ENCODE measurements at places on chromosomes 2 and 18. TPM values are rescaled to one million over a fixed set of nuclear protein-coding genes. Genes with fewer than 3 reads are reported as not detected.

DNA sequence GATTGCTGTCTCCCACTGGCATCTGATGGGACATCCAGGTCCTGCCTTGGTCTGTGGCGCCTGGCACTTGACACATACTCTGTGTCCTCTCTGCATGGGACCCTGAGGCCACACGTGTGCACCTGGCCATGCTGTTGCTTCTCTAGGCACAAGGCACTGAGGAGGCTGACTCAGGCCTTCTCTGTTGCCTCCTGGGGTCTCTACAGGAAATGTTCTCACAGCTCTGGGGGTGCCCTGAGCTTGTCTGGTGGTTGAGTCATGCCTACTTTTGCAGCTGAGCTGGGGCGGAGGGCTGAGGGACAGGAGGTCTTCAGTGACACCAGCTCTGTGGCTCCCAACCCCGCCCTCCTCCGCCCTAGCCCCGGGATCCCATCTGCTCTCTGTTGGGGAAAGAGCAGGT is 207.0 kb upstream of the HS6ST1 start:
- no peaks in the 10 kb centered on the region for H3K27me3 ChIP-seq
- no peaks in the 10 kb centered on the region for H3K36me3 ChIP-seq
- no peak overlapping the region for H3K4me3 ChIP-seq
- H3K4me1 ChIP-seq, result peaks cover 18% of the 10 kb centered on the region
- DNase-seq, result no peak
- no peak overlapping the region for H3K27ac ChIP-seq

GRCh38 chr2:40394031-40394430 is 57.9 kb downstream of the SLC8A1 start:
- H3K36me3 ChIP-seq, result no peaks in the 10 kb centered on the region
- H3K4me1 ChIP-seq, result no peaks in the 10 kb centered on the region
- H3K27me3 ChIP-seq, result no peaks in the 10 kb centered on the region
- no peak overlapping the region for H3K27ac ChIP-seq

DNA sequence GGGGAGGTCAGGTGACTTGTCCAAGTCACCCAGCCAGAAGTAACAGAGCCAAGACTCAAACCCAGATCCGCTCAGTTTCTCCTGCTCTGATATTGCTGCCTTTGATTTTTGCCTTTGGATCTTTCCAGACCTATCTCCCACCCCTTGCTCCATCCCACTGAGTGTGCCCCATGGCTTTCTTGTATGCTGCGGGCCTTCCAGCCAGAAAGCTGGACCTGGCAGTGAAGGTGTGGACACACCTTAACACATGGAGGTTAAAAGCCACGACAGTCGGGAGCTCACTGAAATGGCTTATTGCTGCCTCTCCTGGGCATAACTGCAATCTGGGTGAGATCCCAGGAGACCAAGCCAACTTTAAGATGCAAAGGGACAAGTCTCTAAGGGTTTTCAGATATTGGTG is 86.7 kb downstream of the LONRF2 start:
- H3K4me3 ChIP-seq, result no peak overlapping the region
- no peaks in the 10 kb centered on the region for H3K36me3 ChIP-seq
- H3K27me3 ChIP-seq, result no peaks in the 10 kb centered on the region
- no peak for DNase-seq
- H3K27ac ChIP-seq, result no peak overlapping the region

DNA sequence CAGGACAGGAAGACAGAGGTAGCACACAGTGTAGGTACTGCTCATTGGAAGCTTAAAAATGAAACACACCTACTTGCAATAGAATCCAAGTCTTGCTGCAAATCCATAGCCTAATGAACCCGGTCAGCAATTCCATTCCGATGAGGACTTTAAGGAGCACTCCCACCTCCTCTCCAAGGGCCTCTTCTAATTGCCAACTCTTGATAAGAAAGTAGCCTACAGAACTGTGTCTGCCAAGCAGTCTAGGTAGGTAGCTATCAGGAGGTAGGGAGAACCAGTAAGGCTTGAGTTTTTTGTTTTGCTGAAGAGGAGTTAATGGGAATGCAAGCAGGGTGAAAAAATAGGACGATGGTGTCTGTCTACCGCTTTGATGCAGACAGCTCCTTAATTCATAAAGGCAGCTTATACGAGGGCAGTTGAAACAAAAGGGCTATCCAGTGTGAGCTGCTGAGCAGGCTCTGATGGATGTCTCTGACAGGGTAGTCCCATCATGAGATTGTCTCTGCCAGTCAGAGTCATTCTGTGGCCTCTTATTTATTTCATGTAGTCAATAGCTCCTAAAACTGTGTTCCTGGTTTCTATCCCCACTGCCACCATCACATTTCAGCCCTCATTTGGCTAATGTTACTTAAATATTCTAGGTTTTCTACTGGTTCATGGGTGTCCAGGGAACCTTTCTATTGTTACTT is 155.6 kb upstream of the DNMT3A start:
- no peak overlapping the region for H3K4me3 ChIP-seq
- no peak overlapping the region for H3K27ac ChIP-seq
- H3K27me3 ChIP-seq, result no peaks in the 10 kb centered on the region
- no peaks in the 10 kb centered on the region for H3K4me1 ChIP-seq

The ALLC gene
- total RNA-seq, result 8.2 TPM

- H3K27ac ChIP-seq, result no peak overlapping the region
- no peak for DNase-seq
- no peak overlapping the region for H3K4me3 ChIP-seq
- no peaks in the 10 kb centered on the region for H3K27me3 ChIP-seq
- H3K4me1 ChIP-seq, result peaks cover 12% of the 10 kb centered on the region
These were observed 46.9 kb upstream of the POMC start for GRCh38 chr2:25215232-25215631.

DNA sequence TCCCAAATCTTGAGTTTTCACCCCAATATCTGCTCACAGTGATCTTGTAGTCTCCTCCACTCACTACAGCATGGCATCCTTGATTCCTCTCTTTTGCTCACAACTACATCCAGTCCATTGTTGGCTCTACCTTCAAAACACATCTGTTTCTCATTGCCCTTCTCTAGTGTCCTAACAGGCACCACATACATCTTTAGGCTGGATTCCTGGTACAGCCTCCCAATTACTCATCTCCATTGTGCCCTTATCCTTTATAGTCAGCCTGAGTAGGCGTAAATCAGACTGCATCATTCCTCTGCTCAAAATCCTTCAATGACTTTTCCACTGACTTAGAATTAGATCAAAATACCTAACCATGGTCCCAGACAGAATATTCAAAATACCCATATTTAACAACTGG is 10.7 kb upstream of the TAF1B start:
- DNase-seq, result no peak

GRCh38 chr2:170493426-170494097 is 221.6 kb upstream of the SP5 start:
- H3K36me3 ChIP-seq, result no peaks in the 10 kb centered on the region
- H3K27me3 ChIP-seq, result no peaks in the 10 kb centered on the region
- DNase-seq, result no peak
- no peak overlapping the region for H3K4me3 ChIP-seq

GRCh38 chr18:36893227-36893626 is 64.3 kb downstream of the KIAA1328 start:
- no peak for DNase-seq
- no peaks in the 10 kb centered on the region for H3K4me1 ChIP-seq
- no peak overlapping the region for H3K27ac ChIP-seq
- no peak overlapping the region for H3K4me3 ChIP-seq
- H3K36me3 ChIP-seq, result no peaks in the 10 kb centered on the region

DNA sequence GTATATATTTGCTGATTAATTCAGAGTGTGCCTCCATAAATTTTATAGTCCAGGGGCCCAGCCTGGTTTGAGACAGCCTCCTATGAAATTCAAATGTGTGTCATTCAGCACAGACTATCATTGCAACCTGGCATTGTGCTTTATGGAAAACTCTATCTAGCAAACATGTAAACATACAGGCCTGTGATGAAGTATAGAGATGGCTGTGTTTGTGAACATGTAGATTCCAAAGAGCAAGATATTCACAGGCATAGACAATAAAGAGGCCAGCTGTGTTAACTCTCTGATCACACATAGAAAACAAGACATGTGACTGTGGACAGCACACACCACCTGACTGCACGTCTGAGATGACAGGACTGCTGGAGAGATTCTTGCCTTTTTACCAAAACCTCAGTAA is 297.9 kb downstream of the EN1 start:
- DNase-seq, result no peak
- no peaks in the 10 kb centered on the region for H3K36me3 ChIP-seq
- no peaks in the 10 kb centered on the region for H3K4me1 ChIP-seq
- no peaks in the 10 kb centered on the region for H3K27me3 ChIP-seq

GRCh38 chr18:66662632-66663031 is 58.7 kb upstream of the CDH19 start:
- DNase-seq, result no peak
- H3K4me1 ChIP-seq, result no peaks in the 10 kb centered on the region
- no peaks in the 10 kb centered on the region for H3K27me3 ChIP-seq
- H3K36me3 ChIP-seq, result no peaks in the 10 kb centered on the region
- H3K27ac ChIP-seq, result no peak overlapping the region
- H3K4me3 ChIP-seq, result no peak overlapping the region
